ENCODE measurements at places on chromosomes 13 and 19.

GRCh38 chr13:30851697-30852096 is 54.4 kb upstream of the MEDAG start:
- DNase-seq: no peak

GRCh38 chr19:46579361-46579879 is 21.7 kb upstream of the CALM3 start:
- DNase-seq: peak; percentile 3

GRCh38 chr13:41515491-41516139 is 58.3 kb downstream of the RGCC start:
- DNase-seq: no peak

GRCh38 chr19:56566904-56567273 is 379 bp upstream of the ZNF470 start:
- no peak for DNase-seq

- no peak for DNase-seq
Measured at GRCh38 chr19:51490676-51491075, 10.9 kb downstream of the SIGLEC12 start.

DNA sequence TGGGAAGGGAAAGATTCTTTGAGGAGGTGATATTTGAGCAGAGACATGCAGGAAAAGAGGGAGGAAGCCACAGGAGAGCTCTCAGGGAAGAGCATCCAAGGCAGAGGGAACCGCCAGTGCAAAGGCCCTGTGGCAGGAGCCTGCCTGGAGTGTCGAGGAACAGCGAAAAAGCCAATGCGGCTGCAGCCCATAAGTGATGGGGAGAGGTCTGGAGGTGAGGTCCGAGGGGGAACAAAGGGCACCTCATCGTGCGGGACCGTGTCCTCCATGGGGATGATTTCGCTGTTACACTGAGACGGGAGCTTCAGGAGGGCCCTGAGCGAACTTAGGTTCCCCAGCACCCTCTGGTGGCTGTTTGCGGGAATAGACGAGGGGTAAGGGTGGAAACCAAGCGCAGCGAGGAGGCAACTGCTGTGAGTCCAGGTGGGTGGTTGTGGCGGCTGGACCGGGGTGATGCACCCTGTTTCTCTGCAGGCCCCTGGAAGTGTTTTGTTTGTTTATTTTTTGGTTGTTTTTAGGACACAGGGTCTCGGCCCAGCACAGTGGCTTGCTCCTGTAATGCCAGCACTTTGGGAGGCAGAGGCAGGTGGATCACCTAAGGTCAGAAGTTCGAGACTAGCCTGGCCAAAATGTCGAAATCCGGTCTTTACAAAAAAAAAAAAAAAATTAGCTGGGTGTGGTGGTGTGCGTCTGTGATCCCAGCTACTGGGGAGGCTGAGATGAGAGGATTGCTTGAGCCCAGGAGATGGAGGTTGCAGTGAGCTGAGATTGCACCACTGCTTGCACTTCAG is 5.9 kb upstream of the EHD2 start:
- DNase-seq: peak; percentile 41

DNA sequence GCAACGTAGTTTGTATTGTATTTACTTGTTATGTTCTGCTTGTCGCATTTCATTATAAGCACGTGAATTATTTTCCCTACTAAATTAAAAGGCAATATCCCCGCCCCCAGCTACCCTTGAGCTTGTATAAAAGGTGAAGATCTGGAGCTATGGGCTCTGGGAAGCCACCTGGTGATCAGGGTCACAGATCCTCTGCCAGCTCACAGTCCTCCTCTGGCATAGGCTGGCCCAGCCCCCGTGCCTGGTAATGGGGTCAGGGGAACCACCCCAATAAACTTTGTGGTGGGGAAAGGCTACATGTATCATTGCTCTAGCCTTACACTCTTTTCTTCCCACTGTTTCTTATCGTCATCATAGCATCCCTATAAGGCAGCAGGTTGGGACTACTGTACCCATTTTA is 190.2 kb upstream of the TSHZ3 start:
- DNase-seq: no peak

- no peak for DNase-seq
Measured at GRCh38 chr19:52739576-52739975, 4.7 kb upstream of the ZNF611 start.

DNA sequence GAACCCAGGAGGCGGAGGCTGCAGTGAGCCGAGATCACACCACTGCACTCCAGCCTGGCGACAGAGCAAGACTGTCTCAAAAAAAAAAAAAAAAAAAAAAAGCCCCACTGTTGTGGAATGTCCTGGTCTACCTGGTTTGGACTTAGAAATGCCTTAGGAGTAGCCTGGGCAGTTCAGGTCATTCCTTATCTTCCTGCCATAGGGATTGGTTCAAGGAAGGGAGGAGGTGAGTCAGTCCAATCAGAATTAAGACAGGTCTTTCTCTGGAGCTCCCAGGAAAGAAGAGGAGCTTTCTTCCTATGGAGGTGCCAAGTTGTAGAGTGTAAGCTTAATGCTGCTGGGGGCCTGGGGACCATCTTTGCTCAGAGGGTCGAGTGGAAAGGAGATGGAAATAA is 44.8 kb downstream of the SIPA1L3 start:
- no peak for DNase-seq

DNA sequence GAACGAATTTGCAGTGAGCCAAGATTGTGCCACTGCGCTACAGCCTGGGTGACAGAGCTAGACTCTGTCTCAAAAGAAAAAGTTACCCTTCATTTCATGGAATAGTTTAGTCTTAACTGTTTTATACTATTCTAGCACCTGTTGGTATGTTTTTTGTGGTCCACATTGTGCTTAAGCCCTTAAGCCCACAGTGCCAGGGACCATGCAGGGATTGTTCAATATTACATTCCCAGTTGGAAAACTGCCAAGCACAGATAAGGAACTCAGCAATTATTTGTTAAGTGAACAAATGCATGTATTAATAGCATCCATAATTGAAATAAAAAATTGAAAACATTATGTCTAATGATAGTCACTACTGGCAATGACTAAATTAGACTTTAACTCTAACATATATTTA is 193.5 kb downstream of the PCDH17 start:
- DNase-seq: no peak

- no peak for DNase-seq
Measured at GRCh38 chr13:78054157-78054556, 135.5 kb upstream of the EDNRB start.

GRCh38 chr19:2648528-2648937 is 54.0 kb downstream of the GNG7 start:
- peak; percentile 66 for DNase-seq

GRCh38 chr19:51573331-51573730 is 2.2 kb downstream of the ZNF175 start:
- DNase-seq: no peak

GRCh38 chr13:40996426-40997092 is 22.6 kb downstream of the ELF1 start:
- no peak for DNase-seq

GRCh38 chr13:46126552-46127357 is 21.9 kb upstream of the CPB2 start:
- DNase-seq: peak; percentile 51

- no peak for DNase-seq
Measured at GRCh38 chr19:38731654-38732301, 12.5 kb downstream of the CAPN12 start.

- no peak for DNase-seq
Measured at GRCh38 chr13:35849256-35849644, 281.9 kb downstream of the DCLK1 start.

DNA sequence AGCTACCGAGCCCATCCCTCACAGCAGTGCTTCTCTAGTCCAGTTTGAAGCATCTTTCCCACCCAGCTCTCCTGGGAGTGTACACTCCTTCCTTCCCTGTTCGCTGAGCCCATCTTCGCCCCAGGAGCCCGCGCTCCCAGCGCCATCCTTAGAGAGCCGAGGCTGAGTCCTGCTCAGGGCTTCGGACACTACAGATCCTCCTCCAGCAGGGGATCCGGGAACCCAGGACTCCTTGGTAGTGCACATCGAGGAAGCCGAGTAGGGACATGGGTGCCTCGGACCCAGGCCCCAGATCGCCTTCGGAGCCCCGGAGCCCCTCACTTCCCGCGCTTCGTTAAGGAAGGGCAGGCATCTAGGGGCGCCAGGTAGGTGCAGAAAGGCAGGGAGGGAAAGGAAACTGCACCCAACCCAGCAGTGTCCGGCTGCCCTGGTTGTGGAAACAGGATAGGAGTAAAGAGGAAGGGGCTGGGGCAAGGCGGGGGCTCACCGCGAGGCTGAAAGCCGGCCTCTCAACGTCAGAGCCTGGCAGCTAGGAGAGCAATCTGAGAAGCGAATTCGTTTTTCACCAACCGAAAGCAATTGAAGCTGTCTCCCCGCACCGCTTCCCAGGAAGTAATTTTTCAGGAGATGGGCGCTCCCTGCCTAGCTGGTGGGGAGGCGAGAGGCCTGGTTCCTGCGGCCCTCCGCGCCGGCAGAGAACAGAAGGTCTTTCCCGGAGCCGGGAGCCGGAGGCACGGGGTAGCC is 1.0 kb downstream of the PDX1 start:
- DNase-seq: no peak

DNA sequence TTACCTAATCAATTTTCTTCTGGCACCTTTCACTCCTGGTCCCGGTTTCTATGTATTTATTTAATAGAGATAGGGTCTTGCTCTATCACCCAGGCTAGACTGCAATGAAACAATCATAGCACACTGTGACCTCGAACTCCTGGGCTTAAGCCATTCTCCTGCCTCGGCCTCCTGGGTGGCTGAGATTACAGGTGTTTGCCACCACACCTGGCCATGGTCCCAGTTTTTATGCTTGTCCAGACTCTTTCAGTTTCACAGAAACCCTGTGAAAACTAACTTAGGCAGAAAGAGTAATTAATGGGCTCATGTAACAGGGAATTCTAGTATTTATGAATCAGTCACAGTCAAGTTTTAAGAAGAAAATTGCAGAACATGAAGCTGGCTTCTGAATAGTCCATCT is 9.0 kb upstream of the STK24 start:
- no peak for DNase-seq

DNA sequence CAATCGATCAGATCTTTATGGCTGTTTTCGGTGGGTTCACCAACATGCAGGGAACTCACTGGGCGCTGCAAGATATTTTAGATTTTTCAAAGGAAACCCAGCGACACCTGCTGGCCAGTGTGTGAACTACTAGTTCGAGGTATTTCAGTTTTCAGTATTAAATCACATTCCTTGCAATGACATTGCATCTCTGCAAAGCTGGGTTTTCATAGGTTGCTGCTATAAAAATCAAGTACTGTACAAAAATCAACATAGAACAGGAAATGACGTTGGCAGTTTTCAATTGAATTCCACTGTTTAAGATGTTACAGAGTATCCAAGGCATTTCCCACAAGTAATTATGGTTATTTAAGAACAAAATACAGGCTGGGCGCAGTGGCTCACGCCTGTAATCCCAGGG is 17.6 kb downstream of the LIG1 start:
- peak; percentile 49 for DNase-seq

GRCh38 chr19:45168767-45169351 is 8.1 kb upstream of the NKPD1 start:
- no peak for DNase-seq

GRCh38 chr13:100128373-100128772 is 39.5 kb downstream of the PCCA start:
- DNase-seq: no peak

- DNase-seq: no peak
Measured at GRCh38 chr19:19169236-19170052, 619 bp downstream of the MEF2B start.

DNA sequence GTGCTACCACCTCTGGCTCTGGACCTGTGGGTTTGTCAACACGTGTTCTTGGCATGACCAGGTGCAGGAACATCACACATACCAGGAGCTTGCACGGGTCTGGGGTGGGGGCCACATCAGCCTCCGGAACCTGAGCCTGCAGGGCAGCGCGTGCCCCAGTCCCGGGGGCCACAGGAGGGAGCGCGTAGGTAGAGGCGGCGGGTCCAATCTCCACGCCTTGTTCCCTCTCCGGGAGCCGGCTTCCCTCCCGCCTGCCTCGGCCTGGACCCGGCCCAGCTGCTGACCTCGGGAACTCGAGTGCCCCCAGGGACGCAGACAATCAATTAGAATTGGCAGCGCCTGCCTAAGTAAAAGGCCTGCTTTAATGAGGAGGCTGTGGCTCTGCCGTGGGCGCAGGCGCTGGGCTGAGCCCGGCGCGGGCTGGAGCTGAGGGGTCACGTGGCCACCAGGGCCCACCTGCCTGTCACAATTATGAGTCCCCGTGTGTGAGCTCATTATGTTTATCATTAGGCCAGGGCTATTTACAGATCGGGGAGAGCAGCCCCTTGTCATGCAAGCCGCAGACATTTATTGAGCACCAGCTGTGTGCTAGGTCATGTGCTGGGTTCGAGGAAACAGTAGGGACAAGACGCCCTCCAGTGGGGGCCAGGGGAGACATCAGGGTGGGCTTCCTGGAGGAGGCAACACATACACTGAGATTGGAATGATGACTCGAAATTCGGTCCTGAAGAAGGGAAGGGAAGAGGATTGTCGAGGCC is 32.2 kb upstream of the TNFAIP8L1 start:
- no peak for DNase-seq

GRCh38 chr19:2051773-2052704 is 995 bp upstream of the MKNK2 start:
- DNase-seq: no peak

- no peak for DNase-seq
Measured at GRCh38 chr13:33863188-33863789, 45.3 kb downstream of the RFC3 start.

DNA sequence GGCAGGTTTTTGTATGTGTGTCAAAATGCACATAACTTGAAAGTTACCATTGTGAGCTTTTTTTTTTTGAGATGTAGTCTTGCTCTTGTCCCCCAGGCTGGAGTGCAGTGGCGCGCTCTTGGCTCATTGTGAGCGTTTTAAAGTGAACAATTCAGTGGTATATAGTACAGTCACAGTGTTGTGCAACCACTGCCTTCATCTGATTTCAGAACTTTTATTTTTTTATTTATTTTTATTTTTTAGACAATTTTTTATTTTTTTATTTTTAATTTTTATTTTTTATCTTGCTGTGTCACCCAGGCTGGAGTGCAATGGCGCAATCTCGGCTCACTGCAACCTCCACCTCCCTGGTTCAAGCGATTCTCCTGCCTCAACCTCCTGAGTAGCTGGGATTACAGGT is 15.0 kb downstream of the SLC25A42 start:
- no peak for DNase-seq

DNA sequence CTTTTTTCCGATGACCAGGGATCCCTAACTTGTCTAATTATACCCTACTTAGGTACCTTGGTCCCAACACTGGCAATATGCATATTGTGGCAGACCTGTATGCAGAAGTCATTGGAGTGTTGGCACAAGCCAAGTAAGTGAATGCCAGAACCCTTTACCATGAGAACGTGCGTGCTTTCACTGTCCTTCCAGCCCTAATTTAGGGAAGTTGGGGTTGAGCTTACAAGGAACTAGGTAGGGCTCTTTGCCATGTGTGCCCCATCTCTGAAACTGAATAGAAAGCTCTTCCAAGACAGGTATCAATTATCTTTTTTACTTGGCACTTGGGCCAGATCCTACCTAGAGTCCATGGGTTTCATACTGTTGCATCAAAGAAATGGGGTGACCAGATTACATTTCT is 93.2 kb downstream of the FRY start:
- no peak for DNase-seq

GRCh38 chr13:93318534-93319254 is 92.1 kb downstream of the GPC6 start:
- DNase-seq: no peak

GRCh38 chr19:28502879-28503734 is 709.8 kb downstream of the UQCRFS1 start:
- DNase-seq: no peak

- DNase-seq: no peak
Measured at GRCh38 chr13:30791354-30792001, 56.1 kb downstream of the ALOX5AP start.

GRCh38 chr19:52786078-52786463 is 520 bp downstream of the ZNF600 start:
- no peak for DNase-seq

Measured in stimulated activated CD4-positive, alpha-beta T cell treated with anti-CD3 and anti-CD28 coated beads, Interleukin-15, amount 100 ng/mL, for 1 hour (primary cell).